A549 treated with GW870086 at 1 μM for 4 hours (cell line): ENCODE measurements at places on chromosomes 4 and X. TPM values are rescaled to one million over a fixed set of nuclear protein-coding genes. Genes with fewer than 3 reads are reported as not detected.

Gene ZNF81
- 3.3 to 7.7 TPM (median 6.2 TPM) in 5 replicates for total RNA-seq

Gene FHDC1
- 0.64 to 0.71 TPM (median 0.69 TPM) in 5 replicates for total RNA-seq

Gene S100G
- total RNA-seq = not detected in 5 replicates

Gene RNF175
- total RNA-seq = not detected in 5 replicates

Gene KIT
- total RNA-seq = not detected in 5 replicates

Gene MAGEA8
- not detected in 5 replicates for total RNA-seq

Gene PNCK
- 0.13 to 0.31 TPM (median 0.24 TPM) in 4 of 5 replicates, not detected in the other for total RNA-seq

Gene ODAM
- total RNA-seq = not detected in 5 replicates

Gene NSG1
- total RNA-seq = 7.2 to 10.4 TPM (median 9.6 TPM) in 5 replicates

Gene ARR3
- not detected in 5 replicates for total RNA-seq
